NCI-H1048 (cell line): ENCODE measurements at places on chromosomes 1 and 21.

GRCh38 chr1:35488336-35488735 is 68.9 kb downstream of the KIAA0319L start:
- DNase-seq: no peak

DNA sequence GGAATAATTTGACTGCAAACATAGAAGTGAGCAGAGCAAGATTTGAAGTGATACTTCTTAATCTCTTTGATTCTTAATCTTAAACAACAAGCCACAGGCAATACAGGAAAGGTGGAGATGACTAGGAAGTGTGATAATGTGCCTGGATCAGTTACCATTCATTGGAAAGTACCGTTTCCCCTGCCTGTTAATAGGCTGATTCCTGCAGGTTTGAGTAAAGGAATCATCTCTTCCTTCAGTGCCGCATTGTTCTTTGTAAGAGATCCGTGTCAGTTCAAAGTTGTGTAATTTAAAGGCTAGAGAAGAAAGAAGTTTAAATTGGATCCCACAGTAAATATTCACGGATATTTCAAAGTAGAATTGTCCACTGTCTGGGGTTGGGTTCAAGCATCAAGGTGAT is 43.5 kb upstream of the BCL10 start:
- DNase-seq: no peak

DNA sequence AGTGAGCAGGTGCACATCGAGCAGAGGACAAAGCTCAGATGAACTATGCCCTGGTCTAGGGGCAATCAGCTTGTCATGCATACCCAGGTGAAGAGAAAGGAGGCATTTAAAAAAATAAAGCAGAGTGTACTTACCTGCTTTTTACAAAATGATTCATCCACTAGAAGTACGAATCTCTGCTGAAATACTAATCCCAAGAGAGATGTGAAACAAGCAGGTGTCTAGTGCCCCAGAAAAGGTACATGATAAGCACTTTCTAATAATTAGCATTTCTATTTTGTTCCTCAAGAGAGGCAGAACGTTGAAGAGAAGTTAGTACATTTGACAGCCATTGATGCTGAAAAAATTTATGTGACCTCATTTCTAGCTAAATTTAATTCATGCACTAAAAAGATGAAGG is 31.1 kb downstream of the CHODL start:
- no peak for DNase-seq

DNA sequence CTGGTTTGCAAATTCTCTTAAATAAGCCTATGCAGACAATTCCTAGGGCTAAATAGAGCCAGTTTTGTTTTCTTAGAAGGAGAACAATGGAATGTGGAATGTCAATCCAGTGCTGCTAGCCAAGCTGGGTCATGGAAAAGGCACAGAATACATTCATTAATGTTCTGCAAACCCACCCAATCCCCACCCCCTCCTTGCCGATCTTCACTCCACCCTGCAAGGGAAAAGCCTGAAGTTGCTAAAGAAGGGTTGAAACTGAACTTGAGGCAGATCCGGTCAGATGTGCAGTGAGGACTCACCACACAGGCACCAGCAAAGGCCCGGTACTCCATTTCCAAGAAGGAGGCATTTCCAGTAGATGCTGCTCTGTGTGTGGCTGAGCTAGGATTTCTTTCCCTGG is 179.6 kb downstream of the PLPP3 start:
- DNase-seq: no peak

GRCh38 chr1:196056966-196057365 is 551.3 kb downstream of the KCNT2 start:
- DNase-seq: no peak

DNA sequence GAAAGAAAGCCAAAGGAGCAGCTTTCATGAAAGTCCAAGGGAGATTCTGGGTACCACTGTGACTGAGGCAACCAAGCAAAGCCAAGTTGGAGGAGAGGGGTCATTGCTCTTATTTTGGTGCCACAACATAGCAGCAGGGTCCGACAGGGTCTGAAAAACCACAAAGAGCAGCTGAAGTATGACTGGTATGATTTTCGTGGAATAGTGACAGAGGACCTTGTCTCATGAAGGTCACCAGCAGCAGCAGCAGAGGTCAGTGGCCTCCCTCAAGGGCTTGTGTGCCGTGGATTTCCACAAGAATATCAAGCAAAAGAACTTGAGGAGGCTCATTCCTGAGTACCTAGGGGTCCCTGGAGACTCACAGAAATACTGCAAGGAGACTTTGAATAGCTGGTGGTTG is 160.9 kb upstream of the SYT6 start:
- no peak for DNase-seq

GRCh38 chr1:157437296-157437695 is 115.0 kb downstream of the FCRL5 start:
- DNase-seq: no peak

- no peak for DNase-seq
These were observed 10.5 kb downstream of the AIM2 start for GRCh38 chr1:159066108-159066507.

DNA sequence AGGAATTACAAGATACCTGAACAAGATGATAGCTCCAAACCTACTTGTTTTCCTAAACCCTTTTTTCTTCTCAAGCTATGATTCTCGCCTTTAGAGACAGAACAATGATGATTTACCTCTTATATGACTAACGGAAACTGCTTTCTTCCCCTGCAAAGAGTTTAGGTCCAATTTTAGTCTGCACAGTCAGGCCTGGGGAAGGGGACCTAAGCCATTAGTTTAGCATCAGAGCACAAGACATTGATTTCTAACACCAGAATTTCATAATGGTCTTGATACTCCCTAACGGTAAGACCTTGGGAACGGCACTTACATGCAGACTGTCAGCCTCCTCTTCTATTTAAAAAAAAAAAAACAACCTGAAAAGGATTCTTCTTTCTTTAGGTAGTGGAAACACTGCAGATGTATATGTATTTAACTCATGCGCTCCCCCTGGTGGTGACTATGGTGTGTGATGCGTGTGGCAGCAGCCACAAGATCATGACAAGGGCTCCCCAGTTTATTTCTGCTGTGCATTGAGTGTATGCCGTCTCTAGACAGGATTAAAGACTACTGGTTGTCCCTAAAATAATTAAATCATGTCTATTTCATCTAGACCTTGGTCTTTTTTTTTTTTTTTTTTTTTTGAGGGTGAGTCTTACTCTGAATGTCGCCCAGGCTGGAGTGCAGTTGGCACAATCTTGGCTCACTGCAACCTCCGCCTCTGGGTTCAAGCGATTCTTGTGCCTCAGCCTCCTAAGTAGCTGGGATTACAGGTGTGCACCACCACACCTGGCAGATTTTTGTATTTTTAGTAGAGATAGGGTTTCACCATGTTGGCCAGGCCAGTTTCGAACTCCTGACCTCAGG is 37.3 kb upstream of the TMEM222 start:
- DNase-seq: peak; percentile 69

GRCh38 chr1:28371010-28371377 is 1.5 kb downstream of the PHACTR4 start:
- DNase-seq: no peak

GRCh38 chr1:225881081-225881958 is 860 bp downstream of the TMEM63A start:
- no peak for DNase-seq

- peak; percentile 91 for DNase-seq
These were observed 54.7 kb downstream of the MEF2D start for GRCh38 chr1:156445789-156446263.

GRCh38 chr1:914131-914890 is 9.4 kb upstream of the SAMD11 start:
- DNase-seq: no peak

GRCh38 chr1:70486676-70487458 is 75.8 kb downstream of the CTH start:
- no peak for DNase-seq

GRCh38 chr1:82065916-82066315 is 265.2 kb downstream of the ADGRL2 start:
- DNase-seq: no peak

DNA sequence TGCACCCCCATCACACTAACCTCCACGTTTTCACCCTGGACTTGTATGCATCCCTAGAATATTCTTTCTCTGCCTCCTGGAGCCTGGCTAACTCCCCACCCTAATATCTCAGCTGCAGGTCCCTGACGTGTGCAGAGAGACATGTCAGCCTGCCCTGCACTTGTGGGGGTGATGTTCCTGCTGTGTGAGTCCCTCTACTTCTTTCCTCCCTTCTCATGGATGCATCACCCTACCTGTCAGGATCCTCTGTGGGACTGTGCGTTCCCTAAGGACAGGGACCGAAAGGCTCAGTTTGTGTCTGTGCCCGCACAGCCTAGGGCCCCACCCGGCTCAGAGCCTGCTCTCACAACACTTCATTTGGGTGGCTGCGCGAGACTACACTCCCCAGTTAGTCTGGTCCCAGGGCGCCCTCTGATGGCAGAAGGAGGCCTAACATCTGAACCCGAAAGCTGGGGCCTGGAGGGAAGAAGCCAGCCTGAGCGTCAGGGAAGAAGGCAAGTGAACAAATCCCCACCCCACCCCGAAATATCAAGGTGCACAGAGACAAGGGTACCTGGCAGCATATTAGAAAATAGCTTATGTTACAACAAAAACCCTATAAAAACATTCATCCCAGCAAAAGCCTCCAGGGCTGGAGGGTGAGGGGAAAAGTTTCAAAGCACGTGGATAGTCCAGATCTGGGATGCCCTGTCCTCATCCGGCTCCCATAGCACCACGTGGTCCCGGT is 3.7 kb downstream of the CD52 start:
- DNase-seq: peak; percentile 46

DNA sequence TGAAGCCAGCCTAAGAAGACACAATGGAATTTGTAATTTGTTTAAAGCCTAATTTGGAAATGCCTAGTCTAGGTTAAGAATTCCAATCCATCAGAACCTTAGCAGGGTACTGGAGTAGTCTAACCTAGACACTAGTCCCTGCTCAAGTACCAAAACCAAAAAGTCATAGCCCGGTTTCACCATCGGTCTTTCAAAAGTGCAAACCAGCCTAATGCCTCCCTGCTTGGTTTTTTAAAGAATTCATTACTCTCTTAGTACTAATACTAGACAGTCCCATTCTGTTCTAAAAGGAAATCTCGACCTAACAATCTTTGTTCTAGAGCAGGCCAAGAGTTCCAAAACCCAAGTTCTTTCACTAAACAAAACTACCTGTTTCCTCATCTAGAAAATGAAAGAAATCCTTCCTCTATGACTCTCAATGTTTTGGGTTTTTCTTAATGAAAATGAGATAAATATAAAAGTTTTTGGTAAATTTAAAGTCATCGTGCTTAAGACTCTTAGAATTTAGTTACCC is 2.6 kb downstream of the PUM1 start:
- DNase-seq: no peak

DNA sequence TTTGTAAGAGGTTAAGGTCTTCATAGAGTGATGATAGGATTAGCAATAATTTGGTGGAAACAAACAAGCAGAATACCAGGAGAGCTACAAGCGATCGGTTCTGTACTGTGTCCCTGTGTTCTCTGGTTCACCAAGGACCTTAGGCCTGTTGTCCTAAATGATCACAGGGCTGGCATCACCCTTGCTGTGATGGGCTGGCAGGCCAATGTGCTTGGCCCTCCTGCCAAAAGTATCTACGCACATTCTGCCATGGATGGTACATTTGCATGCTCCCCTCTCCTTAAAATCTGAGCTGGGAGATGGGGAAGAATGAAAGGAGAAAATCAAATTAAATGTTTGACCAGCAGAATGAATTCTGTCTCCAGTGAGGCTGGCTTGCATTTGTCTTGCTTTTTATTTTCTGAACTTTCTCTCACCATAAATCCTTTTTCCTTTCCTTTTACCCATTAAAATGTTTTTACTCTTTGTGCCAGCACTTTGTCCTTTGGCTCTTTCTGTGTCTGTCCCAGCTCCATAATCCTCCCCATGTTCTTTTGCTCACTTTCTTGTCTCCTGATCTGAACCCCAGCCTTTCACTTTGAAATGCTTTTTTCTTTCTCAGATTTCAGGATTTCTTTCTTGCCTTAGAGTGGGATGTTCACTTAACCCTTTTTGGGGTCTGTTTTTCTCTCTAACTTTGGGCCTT is 51.7 kb downstream of the PBX1 start:
- no peak for DNase-seq

DNA sequence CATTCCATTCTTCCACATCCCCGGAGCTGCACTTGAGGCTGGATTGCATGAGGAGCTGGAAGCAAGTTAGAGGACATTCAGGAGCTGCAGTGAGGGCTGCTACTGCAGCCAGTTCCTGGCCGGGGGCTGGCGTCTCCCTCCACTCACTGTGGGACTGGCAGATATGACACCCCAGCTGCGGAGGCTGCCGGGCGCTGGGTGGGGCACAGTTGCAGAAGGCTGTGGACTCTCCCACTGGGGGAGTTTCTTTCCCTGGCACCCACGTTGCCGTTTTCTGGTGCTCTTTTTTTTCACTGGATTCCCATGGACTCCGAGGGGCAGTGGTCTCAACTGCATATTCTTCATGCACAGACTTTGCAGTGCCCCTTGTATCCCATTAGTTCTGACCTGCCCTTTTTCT is 351.1 kb upstream of the AJAP1 start:
- DNase-seq: no peak

DNA sequence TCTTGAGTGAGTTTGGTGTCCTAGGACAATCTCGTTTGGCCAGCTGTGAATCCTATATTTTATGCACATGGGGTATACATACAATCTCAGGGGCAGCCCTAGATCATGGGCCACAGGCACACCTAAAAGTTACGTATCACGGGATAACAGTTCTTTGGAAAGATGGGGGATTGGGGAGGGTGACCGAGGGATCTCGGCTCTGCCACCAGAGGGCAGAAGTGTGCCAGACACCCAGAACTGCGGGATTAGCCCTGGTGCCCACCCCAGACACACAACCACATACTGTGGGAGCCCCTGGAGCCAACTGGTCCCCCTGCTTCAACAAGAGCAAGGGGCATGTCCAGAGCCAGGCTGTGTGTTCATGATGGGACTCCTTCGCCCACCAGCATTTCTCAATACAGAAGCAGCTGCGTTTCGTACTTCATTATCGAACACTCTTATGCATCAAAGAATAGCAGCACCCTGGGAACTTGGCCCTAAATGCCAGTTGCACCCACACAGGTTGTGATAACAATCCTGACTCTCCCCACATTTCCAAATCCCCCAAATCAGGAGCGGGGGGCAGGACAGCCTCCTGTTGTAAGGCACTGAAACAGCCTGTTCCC is 37.4 kb downstream of the TMCO4 start:
- no peak for DNase-seq

DNA sequence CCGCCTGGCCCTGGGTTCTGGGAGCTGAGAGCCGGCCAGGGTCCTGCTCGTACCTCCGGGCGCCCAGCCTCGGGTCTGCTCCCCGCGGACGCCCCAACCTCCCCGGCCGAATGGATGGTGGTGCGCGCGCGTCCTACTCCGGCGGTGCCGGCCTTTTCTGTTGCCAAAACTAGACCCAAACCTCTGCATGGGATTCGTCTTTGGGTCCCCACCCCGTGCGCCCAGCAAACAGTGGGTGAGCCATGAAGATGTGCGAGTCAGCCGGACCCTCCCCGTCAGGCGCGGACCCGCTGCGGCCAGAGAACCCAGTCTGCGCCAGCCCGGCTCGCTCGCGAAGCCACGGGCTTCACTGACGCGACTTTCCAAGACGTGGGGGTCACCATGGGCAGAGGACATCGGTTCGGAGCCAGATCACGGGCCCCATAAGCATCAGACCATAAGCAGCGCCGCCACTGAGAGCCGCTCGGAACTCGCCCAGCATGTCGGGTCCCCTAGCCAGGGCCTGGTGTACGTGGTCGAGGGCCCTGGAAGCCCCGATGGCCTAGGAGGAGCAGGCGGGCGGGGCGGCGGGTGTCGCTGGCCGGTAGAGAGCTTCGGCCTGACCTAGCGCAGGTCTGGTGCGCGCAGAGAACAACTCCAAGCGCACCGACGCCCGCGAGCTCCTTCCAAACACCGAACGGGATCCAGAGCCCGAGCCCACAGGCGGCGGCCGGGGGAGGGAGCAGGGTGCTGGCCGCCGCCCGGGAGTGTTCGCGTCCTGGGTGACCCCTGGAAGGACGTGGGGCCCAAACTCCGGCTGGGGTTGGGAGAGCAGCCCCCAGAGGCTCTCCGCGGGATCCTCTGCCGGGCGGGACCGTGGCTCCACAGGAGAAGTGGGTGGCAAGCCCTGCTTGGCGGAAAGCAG is 1.0 kb upstream of the TP73 start:
- DNase-seq: no peak
